ENCODE measurements at places on chromosomes 12 and 14. TPM values are rescaled to one million over a fixed set of nuclear protein-coding genes. Genes with fewer than 3 reads are reported as not detected.

The WNT1 gene
- not detected for total RNA-seq

The SIRT4 gene
- total RNA-seq = 7.4 TPM

The ZNF605 gene
- total RNA-seq = 6.6 TPM

The KCNJ8 gene
- 9.7 TPM for total RNA-seq

The MYF5 gene
- total RNA-seq = not detected

The SLC38A4 gene
- 0.21 TPM for total RNA-seq

The ATN1 gene
- 28.1 TPM for total RNA-seq

The CAPZA3 gene
- total RNA-seq = not detected

The ABHD4 gene
- 33.4 TPM for total RNA-seq

The ZDHHC22 gene
- 0.12 TPM for total RNA-seq

The STYK1 gene
- 0.74 TPM for total RNA-seq

The CLEC14A gene
- total RNA-seq = 0.18 TPM

The KCNC2 gene
- not detected for total RNA-seq

The SLCO1C1 gene
- total RNA-seq = not detected

The ISM2 gene
- 0.83 TPM for total RNA-seq

The FAM186B gene
- total RNA-seq = 1.6 TPM

The KRT72 gene
- not detected for total RNA-seq

The TAPBPL gene
- total RNA-seq = 2.8 TPM

The CLMN gene
- 1.3 TPM for total RNA-seq

The LTB4R gene
- total RNA-seq = 8.8 TPM

The SLC17A8 gene
- total RNA-seq = not detected

The MYH6 gene
- total RNA-seq = 8,484 TPM

The CIPC gene
- 31.3 TPM for total RNA-seq

The TAS2R14 gene
- total RNA-seq = 3.2 TPM

The GALNT16 gene
- total RNA-seq = 15.2 TPM

The GLTP gene
- 20.5 TPM for total RNA-seq

The CHURC1 gene
- 28.9 TPM for total RNA-seq

The C1QL4 gene
- total RNA-seq = not detected

The PROX2 gene
- total RNA-seq = not detected

The FBXW8 gene
- 22.1 TPM for total RNA-seq

The PLEKHG7 gene
- not detected for total RNA-seq

The ADAMTS20 gene
- total RNA-seq = 0.33 TPM

The DEPDC4 gene
- 1.6 TPM for total RNA-seq

The LRTM2 gene
- total RNA-seq = not detected

The NCAPD2 gene
- 156 TPM for total RNA-seq

The ANKRD52 gene
- 18.0 TPM for total RNA-seq

The RIPK3 gene
- total RNA-seq = 0.24 TPM

The PPFIA2 gene
- 53.5 TPM for total RNA-seq

The SMIM41 gene
- not detected for total RNA-seq

The SRGAP1 gene
- 2.7 TPM for total RNA-seq

The ANKRD13A gene
- 77.2 TPM for total RNA-seq

The BMP4 gene
- 13.6 TPM for total RNA-seq

The GSG1 gene
- not detected for total RNA-seq

The GPR137C gene
- 1.7 TPM for total RNA-seq

The CPNE8 gene
- total RNA-seq = 0.60 TPM

All from cardiac muscle cell (in vitro differentiated cells and primary cell).